Activated B cell treated with CpG ODN at 0.5 μM for 24 hours (primary cell): ENCODE measurements at places on chromosomes 3 and 15. TPM values are rescaled to one million over a fixed set of nuclear protein-coding genes. Genes with fewer than 3 reads are reported as not detected.

- no peaks in the 10 kb centered on the region for H3K36me3 ChIP-seq
- DNase-seq, result peak; percentile 36
- H3K27ac ChIP-seq, result peak overlapping the region; percentile 67
- H3K4me1 ChIP-seq, result peaks cover 15% of the 10 kb centered on the region
- peak overlapping the region; percentile 52 for H3K4me3 ChIP-seq
These were observed 14.7 kb upstream of the SYNM start for GRCh38 chr15:99090011-99090699.

The GRAMD1C gene
- 11.4 and 12.2 TPM in 2 replicates for total RNA-seq

The PCLAF gene
- total RNA-seq, result 2.0 and 3.9 TPM in 2 replicates

GRCh38 chr3:69252631-69253030 is 130.2 kb upstream of the LMOD3 start:
- H3K4me1 ChIP-seq, result no peaks in the 10 kb centered on the region
- no peak for DNase-seq
- no peaks in the 10 kb centered on the region for H3K27me3 ChIP-seq
- no peak overlapping the region for H3K4me3 ChIP-seq
- no peaks in the 10 kb centered on the region for H3K36me3 ChIP-seq

The TRH gene
- not detected in 2 replicates for total RNA-seq

DNA sequence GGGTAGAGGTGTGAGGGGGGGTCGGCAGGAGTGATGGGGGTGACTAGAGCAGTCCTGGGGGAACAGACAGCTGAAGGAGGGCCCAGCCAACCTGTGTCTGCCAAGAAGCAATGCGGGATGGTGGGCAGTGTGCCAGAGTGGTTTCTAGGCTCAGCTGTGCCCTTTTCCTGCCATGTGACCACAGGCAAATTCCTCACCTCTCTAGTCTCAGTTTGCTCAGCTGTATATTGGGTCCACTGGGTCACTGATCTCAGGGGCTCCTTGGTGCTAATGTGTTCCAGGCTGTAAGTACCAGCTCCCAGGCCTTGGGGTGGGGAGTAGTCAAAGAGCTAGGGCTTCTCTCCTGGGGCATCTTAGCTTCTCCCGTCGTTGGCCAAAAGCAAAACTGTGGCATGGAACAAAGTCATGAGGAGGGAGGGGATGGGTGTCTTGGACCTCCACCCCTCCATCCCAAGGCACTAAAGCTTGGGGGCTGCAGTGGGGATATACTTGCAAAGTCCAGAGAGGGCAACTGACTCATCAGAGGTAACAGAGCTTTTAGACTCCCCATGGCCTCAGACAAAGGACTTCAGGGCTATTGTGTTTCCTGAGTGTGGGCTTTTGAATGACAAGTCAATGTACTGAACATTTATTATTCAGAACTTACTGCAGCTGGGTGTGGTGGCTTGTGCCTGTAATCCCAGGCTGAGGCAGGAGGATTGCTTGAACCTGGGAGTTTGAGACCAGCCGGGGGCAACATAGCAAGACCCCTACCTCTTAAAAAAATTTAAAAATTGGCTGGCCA is 20.9 kb downstream of the SMAD6 start:
- H3K4me3 ChIP-seq, result no peak overlapping the region
- no peaks in the 10 kb centered on the region for H3K4me1 ChIP-seq
- peaks cover 23% of the 10 kb centered on the region for H3K27me3 ChIP-seq
- DNase-seq, result no peak

- peaks cover 4% of the 10 kb centered on the region for H3K27me3 ChIP-seq
- H3K4me3 ChIP-seq, result no peak overlapping the region
- DNase-seq, result no peak
- H3K4me1 ChIP-seq, result no peaks in the 10 kb centered on the region
These were observed 34.3 kb downstream of the TRIM71 start for GRCh38 chr3:32852146-32852545.

DNA sequence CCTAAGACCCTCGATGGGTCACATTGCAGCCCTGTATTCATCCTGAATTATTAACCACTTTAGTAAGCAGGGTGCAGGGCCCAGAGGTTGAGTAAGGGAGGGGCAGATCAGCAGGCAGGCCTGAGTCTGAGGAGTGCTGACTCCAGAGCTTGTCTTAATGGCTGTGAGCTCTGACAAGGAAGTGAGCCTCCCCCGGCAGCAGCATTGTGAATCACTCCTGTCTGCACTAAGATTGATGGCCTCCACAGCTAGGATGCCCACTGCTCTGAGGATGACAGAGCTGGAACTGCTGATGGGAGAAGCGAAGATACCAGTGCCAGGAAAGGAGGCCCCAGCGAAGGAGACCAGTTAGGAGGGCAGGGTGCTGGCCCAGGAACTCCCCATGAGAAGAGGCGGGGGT is 46.5 kb upstream of the CCDC174 start:
- no peak overlapping the region for H3K4me3 ChIP-seq
- DNase-seq, result no peak
- no peaks in the 10 kb centered on the region for H3K4me1 ChIP-seq
- no peaks in the 10 kb centered on the region for H3K36me3 ChIP-seq
- H3K27ac ChIP-seq, result no peak overlapping the region

DNA sequence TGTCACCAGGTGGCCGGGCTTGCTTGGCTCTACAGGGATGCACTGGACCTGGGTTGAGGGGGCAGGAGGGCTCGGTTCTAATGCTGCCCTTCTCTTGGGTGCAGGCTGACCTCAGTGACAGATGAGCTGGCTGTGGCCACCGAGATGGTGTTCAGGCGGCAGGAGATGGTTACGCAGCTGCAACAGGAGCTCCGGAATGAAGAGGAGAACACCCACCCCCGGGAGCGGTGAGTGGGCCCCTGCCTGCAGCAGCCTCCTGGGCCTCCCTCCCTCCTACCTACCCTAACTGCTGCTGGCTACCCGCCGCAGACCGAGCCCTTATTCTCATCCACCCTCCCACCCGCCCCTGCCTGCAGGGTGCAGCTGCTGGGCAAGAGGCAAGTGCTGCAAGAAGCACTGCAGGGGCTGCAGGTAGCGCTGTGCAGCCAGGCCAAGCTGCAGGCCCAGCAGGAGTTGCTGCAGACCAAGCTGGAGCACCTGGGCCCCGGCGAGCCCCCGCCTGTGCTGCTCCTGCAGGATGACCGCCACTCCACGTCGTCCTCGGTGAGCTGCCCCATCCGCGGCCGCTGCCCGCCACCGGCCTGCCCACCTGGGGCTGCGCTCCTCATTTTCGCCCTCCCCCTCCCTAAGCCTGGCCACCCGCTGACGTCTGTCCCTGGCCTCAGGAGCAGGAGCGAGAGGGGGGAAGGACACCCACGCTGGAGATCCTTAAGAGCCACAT is 5.6 kb downstream of the FES start:
- H3K36me3 ChIP-seq, result peaks cover 28% of the 10 kb centered on the region
- no peaks in the 10 kb centered on the region for H3K27me3 ChIP-seq
- peaks cover 21% of the 10 kb centered on the region for H3K4me1 ChIP-seq
- no peak overlapping the region for H3K4me3 ChIP-seq
- no peak overlapping the region for H3K27ac ChIP-seq
- DNase-seq, result no peak

DNA sequence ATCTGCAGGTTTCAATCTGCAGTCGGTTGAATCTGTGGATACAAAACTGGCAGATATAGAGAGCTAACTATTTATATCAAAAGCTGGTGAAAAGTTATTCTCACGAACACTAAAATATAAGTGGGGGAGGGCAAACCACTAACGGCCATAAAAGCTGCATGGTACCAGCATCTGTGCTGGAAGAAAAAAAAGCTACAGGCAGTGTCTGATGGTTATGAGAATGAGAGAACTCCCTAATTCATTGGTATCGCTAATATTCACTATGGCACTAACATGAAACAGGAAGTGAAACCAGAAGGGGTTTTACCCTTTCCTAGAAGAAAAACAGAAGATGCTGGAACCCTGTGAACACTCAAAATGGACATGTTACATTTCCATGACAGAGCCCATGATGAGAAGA is 15.9 kb downstream of the CEP70 start:
- peaks cover 23% of the 10 kb centered on the region for H3K4me1 ChIP-seq
- peak overlapping the region; percentile 37 for H3K4me3 ChIP-seq
- no peak for DNase-seq
- H3K27ac ChIP-seq, result no peak overlapping the region
- H3K36me3 ChIP-seq, result peaks cover 4% of the 10 kb centered on the region
- peaks cover 5% of the 10 kb centered on the region for H3K27me3 ChIP-seq

GRCh38 chr15:68700455-68701123 is 120.1 kb downstream of the ANP32A start:
- no peaks in the 10 kb centered on the region for H3K4me1 ChIP-seq
- no peak for DNase-seq
- H3K4me3 ChIP-seq, result no peak overlapping the region
- H3K27me3 ChIP-seq, result peaks cover 2% of the 10 kb centered on the region
- H3K36me3 ChIP-seq, result no peaks in the 10 kb centered on the region
- no peak overlapping the region for H3K27ac ChIP-seq

GRCh38 chr15:37824717-37825382 is 109.6 kb upstream of the TMCO5A start:
- no peak overlapping the region for H3K4me3 ChIP-seq
- peaks cover 2% of the 10 kb centered on the region for H3K27me3 ChIP-seq
- H3K4me1 ChIP-seq, result no peaks in the 10 kb centered on the region
- H3K36me3 ChIP-seq, result no peaks in the 10 kb centered on the region

- no peak overlapping the region for H3K27ac ChIP-seq
- H3K4me3 ChIP-seq, result no peak overlapping the region
- no peaks in the 10 kb centered on the region for H3K4me1 ChIP-seq
- DNase-seq, result no peak
These were observed 38.8 kb downstream of the PYGO1 start for GRCh38 chr15:55549305-55549704.

DNA sequence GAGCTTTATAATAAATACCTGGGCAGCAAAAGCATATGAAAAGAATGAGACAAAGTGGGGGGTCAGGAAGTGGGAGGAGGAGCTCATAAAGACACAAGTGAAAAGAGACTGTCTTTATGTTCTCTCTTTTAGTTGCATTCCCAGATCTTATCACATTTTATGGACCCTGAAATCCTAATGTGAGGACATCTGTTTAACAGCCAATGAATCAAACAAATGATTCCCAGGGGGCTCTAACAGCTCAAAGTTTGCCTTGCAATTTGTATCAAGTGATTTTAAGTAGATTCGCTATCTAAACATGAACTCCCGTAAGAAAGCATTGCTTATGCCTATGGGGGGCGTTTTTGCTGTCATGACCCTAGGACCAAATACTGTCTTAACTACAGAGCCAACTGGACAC is 332.3 kb upstream of the CNTN4 start:
- H3K4me1 ChIP-seq, result no peaks in the 10 kb centered on the region
- no peaks in the 10 kb centered on the region for H3K27me3 ChIP-seq
- H3K36me3 ChIP-seq, result no peaks in the 10 kb centered on the region
- no peak overlapping the region for H3K4me3 ChIP-seq

DNA sequence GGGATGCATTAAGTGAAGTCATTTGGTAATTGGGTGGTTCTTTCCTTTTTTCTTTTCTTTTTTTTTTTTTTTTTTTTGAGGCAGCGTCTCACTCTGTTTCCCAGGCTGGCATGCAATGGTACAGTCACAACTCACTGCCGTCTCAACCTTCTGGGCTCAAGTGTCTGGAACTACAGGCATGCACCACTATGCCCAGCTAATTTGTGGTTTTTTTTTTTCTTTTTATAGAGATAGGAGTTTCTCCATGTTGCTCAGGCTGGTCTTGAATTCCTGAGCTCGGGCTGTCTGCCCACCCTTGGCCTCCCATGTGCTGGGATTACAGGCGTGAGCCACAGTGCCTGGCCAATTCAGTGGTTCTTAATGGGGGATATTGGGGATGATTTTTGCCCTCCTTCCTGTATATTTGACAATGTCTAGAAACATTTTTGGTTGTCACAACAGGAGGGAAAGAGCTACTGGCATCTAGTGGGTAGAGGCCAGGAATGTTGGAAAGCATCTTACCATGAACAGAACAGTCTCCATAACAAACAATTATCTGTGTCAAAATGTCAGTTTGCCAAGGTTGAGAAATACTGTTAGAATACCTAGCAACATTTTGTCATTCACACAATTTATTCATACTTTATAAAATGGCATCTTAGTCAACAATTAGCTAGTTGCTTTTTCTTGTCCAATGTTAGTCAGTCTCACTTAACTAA is 79.4 kb upstream of the CNTN3 start:
- H3K36me3 ChIP-seq, result no peaks in the 10 kb centered on the region
- H3K27ac ChIP-seq, result no peak overlapping the region
- no peaks in the 10 kb centered on the region for H3K27me3 ChIP-seq
- H3K4me1 ChIP-seq, result no peaks in the 10 kb centered on the region

- no peak overlapping the region for H3K4me3 ChIP-seq
- H3K27ac ChIP-seq, result no peak overlapping the region
- no peaks in the 10 kb centered on the region for H3K36me3 ChIP-seq
- no peaks in the 10 kb centered on the region for H3K4me1 ChIP-seq
- no peak for DNase-seq
These were observed 377.5 kb downstream of the EDEM1 start for GRCh38 chr3:5565026-5565425.

GRCh38 chr3:47612178-47612577 is 33.5 kb upstream of the CSPG5 start:
- no peak for DNase-seq
- H3K4me3 ChIP-seq, result no peak overlapping the region
- H3K27ac ChIP-seq, result no peak overlapping the region
- peaks cover 55% of the 10 kb centered on the region for H3K36me3 ChIP-seq
- peaks cover 1% of the 10 kb centered on the region for H3K4me1 ChIP-seq
- no peaks in the 10 kb centered on the region for H3K27me3 ChIP-seq

The APOD gene
- 0.20 and 0.35 TPM in 2 replicates for total RNA-seq

The ASB14 gene
- not detected in 2 replicates for total RNA-seq

The CCDC39 gene
- total RNA-seq, result not detected in 2 replicates

- peaks cover 21% of the 10 kb centered on the region for H3K27me3 ChIP-seq
- H3K36me3 ChIP-seq, result no peaks in the 10 kb centered on the region
- DNase-seq, result no peak
- H3K4me3 ChIP-seq, result no peak overlapping the region
- H3K4me1 ChIP-seq, result peaks cover 11% of the 10 kb centered on the region
These were observed 17.0 kb downstream of the MUC4 start for GRCh38 chr3:195794708-195795107.

- H3K36me3 ChIP-seq, result no peaks in the 10 kb centered on the region
- H3K4me1 ChIP-seq, result no peaks in the 10 kb centered on the region
- H3K4me3 ChIP-seq, result no peak overlapping the region
- no peak overlapping the region for H3K27ac ChIP-seq
- DNase-seq, result no peak
- peaks cover 6% of the 10 kb centered on the region for H3K27me3 ChIP-seq
These were observed 33.4 kb upstream of the RAD18 start for GRCh38 chr3:8996681-8997121.

- peaks cover 4% of the 10 kb centered on the region for H3K27me3 ChIP-seq
- H3K4me3 ChIP-seq, result no peak overlapping the region
- no peaks in the 10 kb centered on the region for H3K4me1 ChIP-seq
- H3K27ac ChIP-seq, result no peak overlapping the region
- DNase-seq, result no peak
These were observed 183.4 kb upstream of the SLCO3A1 start for GRCh38 chr15:91670108-91670507.
